Stimulated activated CD8-positive, alpha-beta memory T cell treated with anti-CD3 and anti-CD28 coated beads, Interleukin-15, amount 100 ng/mL, for 24 hours (primary cell): ENCODE measurements at places on chromosomes 12 and 14.

DNA sequence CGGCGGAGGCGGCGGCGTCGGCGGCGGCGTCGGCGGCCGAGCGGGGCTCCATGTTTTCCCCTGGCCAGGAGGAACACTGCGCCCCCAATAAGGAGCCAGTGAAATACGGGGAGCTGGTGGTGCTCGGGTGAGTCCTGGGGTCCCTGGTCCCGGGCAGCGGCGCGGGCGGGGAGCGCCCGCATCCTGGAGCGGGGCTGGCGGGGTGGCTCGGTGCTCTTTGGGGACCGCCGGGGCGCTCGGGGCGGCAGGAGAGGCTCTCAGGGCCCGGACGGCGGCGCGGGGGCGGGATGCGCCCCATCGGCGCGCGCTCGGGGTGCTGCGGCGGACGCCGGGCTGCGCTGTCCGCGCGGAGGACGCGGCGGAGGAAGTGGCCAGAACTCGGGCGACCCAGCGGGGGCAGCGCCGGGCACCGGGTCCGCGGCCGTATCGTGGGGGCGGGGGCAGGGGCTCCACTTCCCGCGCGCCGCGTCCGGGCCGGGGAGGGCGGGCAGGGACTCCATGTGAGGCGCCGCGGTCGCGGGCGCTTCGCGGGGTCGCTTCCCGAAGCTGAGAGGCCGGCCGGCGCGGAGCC lies 485 bp downstream of the PELI2 start:
- no peak for DNase-seq

GRCh38 chr14:65864549-65864948 lies 452.0 kb downstream of the FUT8 start:
- no peak for DNase-seq

DNA sequence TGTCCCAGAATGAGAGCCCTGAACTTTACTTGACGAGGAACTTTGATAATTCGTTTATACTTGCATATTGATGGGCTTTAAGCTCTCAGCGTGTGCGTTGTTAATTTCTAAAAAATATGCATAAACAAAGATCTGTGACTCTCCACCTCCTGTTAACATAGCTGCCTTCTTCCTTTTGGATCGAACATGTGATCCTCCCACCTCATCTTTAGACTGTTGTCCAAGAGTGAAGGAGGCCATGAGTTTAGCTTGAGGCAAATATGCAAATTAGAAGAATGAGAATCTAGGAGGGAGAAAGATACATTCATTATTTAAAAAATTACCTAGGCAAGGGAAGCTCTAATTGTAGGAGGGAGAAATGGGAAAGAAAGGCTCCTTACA lies 617 bp downstream of the TTC8 start:
- no peak for DNase-seq

GRCh38 chr12:46627686-46628085 lies 198.1 kb downstream of the SLC38A4 start:
- DNase-seq, result no peak

- no peak for DNase-seq
Observed at GRCh38 chr12:94147387-94147990, 888 bp upstream of the PLXNC1 start.

GRCh38 chr14:77356899-77357298 lies 20.0 kb downstream of the TMED8 start:
- DNase-seq, result no peak

DNA sequence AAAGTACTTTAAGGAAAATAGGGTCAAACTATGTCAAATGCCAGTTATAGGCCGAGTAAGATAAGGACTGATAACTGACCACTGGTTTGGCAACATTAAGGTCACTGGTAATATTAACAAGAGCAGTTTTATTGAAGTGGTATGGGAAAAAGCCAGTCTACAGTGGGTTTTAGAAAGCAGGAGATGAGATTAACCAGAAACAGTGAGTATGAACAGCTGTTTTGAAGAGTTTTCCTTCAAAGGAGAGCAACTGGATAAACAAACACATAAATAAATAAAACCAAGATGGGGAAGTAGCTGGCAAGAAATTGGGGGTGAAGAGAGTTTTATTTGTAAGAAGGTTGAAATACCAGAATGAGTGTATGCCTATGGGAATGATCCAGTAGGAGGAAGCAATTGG lies 30.3 kb downstream of the KITLG start:
- no peak for DNase-seq

DNA sequence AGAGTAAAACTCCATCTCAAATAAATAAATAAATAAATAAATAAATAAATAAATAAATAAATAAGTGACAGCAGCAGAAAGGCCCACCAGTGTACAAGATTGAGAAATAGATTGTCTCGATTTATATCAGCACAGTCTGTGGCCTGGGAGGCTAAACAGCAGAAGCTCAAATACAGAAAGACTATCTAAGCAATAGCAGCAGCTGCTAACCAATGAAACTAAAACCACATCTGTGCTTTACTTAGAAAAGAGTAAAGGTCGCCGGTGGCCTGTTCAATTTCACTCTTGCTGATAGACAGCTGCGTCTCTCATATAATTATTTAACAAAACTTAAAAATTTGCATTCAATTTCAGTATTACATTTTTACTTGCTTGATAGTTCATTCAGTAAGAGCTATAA lies 325.7 kb downstream of the CEP128 start:
- no peak for DNase-seq

- DNase-seq, result no peak
Observed at GRCh38 chr12:70966046-70966445, 45.5 kb upstream of the PTPRR start.

GRCh38 chr14:28767853-28768741 lies 1.5 kb downstream of the FOXG1 start:
- DNase-seq, result no peak

- DNase-seq, result no peak
Observed at GRCh38 chr14:24337144-24337823, 2.4 kb upstream of the ADCY4 start.

GRCh38 chr12:124097701-124098100 lies 124.7 kb downstream of the ZNF664 start:
- no peak for DNase-seq

DNA sequence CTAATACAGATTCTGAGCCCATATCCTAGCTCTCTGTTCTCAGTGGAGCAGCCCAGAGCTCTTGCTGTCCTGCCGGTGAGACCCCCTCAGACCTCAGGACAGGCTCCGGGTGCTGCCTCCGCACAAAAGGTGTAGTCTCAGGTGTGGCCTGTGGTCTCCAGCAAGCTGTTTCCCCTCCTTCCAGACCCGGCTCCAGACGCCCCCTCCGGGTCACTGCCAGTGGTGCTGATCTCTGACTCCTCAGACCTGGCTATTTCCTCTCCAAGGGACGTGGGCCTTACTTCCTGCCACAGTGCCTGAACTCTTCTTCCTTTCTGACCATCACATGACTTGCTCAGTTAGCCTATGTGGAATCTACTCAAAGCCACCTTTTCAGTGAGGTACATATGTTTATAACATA lies 337.5 kb downstream of the GLT1D1 start:
- no peak for DNase-seq

GRCh38 chr12:116390401-116391335 lies 113.2 kb upstream of the MED13L start:
- DNase-seq, result no peak

DNA sequence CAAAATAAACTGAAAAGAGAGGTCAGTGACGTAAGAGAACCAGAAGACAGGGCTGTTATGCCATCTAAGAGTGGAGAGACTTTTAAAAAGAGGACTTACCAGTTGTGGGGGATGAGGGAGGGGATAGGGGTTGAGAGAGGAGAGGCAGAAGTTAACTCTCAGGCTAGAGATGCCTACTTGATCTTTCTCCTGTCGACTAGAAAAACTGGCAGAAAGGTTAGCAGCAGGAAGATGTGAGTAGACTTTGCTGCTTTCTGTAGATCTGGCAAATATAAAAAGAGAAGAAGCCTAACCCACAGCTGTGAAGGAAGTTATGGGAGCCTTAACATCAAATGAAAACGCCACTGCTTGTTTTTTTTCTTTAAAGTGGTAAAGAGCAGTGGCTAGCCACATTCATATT lies 10.7 kb downstream of the CREBL2 start:
- no peak for DNase-seq

DNA sequence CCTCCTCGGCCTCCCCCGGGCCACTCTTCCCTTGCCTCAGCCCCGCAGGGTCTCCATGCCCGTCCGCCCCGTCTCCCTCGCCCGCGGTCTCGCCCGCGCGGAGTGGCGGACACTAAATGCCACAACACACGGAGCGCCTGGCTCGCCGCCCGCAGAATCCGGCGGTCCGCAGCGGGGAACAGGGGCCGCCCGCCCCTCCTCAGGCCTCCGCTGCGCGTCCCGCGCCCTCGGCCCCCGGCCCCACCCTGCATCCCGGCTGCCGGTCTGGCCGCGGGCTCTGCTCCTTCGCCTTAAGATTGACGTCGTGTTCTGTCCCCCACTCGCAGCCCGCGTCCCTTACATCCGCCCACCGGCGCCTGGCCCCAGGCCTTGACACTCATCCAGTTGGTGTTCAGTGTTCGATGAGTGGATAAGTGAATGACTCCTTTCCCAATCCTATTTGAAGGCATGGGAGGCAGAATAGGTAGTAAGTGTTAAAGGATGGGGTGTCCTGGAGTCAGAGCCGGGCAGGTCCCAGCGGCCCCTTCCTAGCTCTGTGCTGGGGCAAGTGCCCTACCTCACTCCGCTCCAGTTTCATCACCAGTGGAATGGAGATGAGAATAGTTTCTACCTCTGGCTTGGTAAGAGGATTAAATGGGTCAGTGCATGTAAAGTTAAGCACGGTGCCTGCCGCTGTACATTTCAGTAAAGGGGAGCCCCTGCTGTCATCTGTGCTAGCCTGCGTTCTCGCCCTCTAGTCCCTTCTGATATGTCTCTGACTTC lies 622 bp downstream of the TECPR2 start:
- peak; percentile 6 for DNase-seq

DNA sequence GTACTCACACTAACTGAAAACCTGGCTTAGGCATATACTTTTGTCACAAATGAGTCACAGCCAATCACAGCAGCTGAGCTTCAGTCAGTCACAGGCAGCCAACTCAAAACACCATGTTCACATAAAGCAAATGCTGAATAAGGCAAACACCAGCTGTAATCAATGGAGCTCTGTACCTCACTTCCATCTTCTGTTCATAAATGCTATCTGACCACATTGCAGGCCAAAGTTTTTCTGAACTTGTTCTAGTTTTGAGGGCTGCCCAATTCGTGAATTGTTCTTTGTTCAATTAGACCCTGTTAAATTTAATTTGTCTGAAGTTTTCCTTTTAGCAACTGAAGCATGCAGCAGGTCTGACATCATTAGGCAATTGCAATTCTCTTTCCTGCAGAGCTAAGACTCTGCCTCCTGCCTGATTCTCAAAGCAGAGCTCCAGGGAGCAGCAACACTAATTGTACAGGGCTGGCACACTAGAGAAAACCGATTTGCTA lies 129.9 kb downstream of the WIF1 start:
- no peak for DNase-seq

- DNase-seq, result no peak
Observed at GRCh38 chr12:89345830-89346740, 6.2 kb downstream of the DUSP6 start.

GRCh38 chr14:27184427-27184826 lies 586.6 kb upstream of the NOVA1 start:
- DNase-seq, result no peak

DNA sequence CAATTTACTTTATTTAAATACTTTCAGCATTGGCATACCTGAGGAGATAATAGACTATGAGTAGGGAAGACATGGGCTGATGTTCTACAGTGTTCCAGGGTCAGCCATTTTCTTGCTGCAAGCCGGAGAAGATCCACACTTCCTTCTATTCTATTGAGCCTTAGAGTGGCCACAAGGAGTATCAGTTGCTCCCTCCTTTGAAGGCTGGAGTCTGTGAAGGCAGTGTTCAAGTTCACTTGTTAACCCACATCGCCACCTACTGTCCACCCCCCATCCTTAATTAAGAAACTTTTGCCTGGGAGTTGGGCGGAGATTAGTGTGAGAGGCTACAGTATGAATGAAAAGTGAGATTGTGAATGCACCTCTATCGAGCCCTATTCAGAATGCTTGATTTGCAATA lies 666.6 kb downstream of the NRXN3 start:
- no peak for DNase-seq

- no peak for DNase-seq
Observed at GRCh38 chr14:38256533-38256840, 594 bp upstream of the CLEC14A start.

GRCh38 chr14:69643430-69644200 lies 32.2 kb downstream of the SUSD6 start:
- DNase-seq, result peak; percentile 22
